AG09309 (cell line): ENCODE measurements at places on chromosomes 12 and 14.

DNA sequence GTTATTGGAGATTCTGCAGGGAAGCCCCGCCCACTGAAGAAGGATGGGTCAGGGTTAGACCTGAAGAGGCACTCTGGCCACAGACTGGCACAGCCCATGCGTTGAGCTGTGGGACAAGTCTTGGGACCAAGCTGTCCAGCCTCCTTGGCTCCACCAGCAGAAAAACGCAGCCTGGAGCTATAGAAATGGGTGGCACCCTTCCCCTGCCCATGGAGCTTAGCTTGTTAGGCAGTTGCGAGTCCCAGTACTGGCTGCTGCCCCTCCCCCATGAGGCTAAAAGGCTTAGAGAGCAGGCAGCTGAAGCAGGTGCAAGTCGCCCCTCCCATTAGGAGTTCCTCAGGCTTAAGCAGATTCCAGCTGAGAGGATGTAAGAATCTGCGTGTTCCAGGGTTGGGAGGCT is 1124.0 kb upstream of the TMEM132C start:
- no peak for DNase-seq

DNA sequence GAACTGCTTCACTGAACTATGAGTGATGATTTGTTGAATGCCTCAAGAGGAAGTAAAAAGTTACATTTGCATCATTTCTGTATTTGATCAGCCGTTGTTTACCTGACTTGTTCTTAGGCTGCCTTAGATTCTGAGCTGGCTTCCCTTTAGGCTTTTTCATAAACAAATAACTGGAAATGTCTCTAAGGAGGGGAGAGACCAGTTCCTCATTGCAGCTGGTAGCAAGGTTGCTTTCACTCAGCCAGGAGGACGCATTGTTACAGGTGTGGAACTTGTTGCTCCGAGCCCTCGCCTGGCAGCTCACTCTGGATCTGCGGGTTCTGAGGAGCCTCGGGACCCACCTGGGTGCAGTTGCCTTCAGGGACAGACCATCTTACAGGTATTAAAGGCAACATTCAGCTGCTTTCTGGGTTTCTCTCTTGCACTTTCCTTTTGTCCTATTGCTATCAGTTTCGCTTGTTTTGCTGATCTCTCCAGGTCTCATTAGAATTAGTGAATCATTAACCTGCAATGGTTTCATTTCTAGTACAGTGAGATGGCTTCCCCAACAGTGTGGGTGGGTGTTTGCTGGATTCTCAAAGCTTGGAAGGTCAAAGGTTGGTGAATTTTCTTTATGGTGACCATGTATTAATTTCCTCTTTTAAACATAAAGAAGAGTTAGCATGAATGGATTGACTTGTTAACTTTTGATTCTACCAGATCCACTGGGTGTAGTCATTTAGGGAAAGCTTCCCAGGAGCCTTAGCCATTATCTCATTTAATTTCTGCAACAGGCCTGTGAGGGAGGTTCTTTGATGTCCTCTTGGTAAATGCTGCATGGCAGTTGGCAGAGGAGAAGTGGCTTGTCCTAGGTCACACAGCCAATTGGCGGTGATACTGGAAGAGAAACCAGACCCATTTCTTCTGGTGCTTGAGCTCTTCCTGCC is at the start of gene PLEKHG7:
Gene PLEKHG7 (plus strand): TSS at position 236 of the 926 bp plus-strand sequence. CDS start 3,643 bp downstream, outside the sequence.
- no peak for DNase-seq

GRCh38 chr14:102421411-102422057 is 58.8 kb downstream of the TECPR2 start:
- DNase-seq: no peak

GRCh38 chr14:61108496-61109141 is 127.6 kb downstream of the SLC38A6 start:
- DNase-seq: no peak

GRCh38 chr12:97982684-97983083 is 520.1 kb downstream of the RMST start:
- DNase-seq: no peak

- DNase-seq: no peak
Measured at GRCh38 chr14:35932659-35933159, 106.6 kb downstream of the BRMS1L start.

DNA sequence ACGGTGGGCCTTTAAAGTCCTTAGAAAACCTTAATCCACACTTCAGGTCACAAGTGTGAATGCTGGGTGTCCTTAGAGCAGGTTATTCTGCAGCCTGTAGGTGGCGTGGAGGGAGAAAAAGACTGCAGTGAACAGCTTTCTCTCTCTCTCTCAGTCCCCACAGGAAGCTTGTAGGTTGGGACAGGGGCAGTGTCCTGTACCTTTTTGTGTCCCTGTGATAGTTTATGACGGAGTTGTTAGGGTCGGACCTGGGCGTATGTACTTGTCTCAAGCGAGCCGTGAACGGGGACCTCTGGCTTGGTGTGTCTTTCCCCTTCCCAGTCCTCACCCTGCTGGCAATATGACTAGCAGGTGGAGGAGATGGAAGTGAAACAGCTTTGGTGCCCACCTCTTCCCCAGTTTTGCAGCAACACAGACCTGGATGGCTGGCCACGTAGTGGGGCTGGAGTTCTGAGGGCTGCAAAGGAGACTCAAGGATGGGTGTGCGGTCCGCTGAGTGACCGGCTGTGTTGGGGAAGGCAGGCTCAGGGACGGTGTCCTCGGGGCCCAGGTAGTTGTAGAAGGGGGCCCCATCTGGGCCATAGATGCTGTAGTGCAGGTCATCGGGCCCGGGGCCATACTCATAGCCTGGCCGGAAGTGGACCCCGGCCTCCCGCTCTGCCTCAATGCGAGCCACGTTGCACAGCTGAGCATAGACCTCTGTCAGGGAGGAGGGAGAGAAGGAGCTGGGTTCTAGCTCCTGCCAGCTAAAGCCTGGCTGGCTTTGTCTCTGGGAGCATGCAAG is 8.9 kb downstream of the ISCA2 start:
- no peak for DNase-seq

DNA sequence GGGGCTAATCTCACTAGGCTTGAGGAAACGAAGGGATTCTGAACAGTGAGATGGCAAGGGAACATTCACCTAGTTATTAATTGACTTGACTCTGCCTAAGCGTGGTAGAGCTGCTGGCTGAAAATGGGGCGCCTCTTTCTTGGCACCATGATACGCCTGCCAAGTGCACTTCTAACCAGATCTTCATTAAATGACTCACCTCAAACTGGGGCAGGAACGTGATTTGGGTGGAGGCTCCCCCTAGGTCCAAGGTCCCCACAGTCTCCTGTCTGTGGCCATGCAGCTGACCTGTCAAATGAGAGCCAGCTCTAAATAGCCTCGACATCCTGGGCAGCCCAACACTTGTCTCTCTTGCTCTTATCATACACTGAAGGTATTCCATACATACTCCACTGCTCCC is 26.0 kb downstream of the COQ6 start:
- no peak for DNase-seq

DNA sequence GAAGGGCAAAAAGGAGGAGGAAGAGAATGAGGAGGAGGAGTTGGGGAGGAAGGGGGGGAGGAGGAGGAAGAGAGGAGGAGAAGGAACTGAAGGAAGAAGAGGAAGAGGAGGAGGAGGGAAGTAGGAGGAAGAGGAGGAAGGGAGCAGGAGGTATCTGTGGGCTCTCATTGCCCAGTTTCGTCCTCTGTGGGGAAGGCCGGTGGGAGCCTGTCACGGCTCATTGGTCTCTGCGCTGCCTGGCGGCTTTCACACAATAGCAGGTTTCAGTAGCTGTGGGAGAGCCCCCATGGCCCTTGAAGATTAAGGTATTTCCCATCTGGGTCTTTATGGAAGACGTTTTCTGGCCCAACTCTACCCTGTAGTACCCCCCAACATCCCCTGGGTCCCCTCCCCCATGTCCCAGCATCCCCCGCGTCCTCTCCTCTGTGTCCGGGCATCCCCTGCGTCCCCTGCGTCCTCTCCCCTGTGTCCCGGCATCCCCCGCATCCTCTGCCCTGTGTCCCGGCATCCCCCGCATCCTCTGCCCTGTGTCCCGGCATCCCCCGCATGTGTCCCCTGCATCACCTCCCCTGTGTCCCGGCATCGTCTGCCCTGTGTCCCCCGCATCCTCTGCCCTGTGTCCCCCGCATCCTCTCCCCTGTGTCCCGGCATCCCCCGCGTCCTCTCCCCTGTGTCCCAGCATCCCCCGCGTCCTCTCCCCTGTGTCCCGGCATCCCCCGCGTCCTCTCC is 278.2 kb upstream of the SFSWAP start:
- no peak for DNase-seq

- DNase-seq: no peak
Measured at GRCh38 chr12:50571786-50572185, 67.0 kb downstream of the DIP2B start.

DNA sequence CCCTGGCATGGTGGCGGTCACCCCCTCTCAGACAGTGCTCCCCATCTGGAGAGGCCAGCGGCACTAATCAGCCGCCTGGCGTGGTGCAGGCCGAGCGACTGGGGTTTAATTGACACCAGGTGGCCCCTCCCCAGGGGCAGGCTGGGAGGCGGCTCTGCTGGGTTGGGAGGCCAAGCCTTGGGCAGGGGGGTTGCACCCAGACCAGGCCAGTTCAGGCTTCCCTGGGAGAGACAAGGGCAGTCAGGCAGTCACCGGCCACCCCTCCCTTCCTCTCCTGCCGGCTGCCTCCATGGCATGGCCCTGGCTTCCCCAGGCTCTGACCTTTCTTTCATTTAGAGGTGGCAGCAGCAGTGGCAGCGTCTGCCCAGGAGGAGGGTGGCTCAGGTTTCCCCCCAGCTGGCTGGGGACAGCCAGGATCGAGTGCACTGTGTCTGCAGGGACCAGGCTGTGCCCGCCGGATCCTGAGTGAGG is 78.1 kb upstream of the NOS1 start:
- no peak for DNase-seq

DNA sequence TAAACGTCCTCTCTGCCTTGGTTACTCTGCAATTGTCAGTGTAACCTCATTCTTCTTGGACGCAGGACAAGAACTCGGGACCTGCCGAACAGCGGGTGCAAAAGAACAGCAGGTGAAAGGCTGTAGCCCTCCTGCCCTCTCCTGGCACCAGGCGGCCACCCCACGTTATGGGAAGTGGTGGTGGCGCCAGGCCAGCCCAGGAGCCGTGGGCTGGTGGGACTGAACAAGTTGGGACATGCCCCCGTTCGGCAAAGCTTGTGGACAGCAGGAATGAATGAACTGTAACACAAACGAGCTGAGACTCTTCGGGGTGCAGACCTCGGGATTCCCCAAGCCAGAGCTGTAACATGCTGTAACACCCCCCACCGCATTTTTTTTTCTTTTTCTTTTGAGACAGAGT is 6.6 kb upstream of the M6PR start:
- no peak for DNase-seq

DNA sequence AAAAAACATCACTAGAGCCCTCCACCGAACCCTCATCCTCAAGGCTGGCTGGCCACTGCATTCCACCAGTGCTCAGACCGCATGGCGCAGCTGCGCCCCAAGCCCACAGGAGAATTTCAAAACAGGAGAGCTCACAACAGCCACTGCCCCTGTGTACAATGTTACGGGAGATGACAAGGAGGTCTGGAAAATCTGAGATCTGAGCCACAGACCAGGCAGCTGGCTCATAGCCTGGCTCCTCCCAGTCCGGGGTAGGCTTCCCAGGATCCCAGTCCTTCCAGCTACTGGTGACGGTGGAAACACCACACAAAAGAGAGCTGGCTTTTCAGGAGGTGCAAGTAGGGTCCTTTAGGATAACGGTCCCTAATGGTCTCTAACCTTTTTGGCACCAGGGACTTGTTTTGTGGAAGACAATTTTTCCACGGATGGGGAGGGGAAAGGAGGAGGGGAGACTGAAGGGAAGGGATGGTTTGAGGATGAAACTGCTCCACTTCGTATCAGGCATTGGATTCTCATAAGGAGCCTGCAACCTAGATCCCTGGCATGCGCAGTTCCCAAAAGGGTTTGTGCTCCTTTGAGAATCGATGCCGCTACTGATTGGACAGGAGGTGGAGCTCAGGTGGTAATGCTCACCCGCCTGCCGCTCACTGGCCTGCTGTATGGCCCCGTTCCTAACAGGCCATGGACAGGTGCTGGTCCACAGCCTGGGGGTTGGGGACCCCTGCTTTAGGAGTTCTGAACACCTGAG is 23.0 kb upstream of the NRDE2 start:
- DNase-seq: no peak

DNA sequence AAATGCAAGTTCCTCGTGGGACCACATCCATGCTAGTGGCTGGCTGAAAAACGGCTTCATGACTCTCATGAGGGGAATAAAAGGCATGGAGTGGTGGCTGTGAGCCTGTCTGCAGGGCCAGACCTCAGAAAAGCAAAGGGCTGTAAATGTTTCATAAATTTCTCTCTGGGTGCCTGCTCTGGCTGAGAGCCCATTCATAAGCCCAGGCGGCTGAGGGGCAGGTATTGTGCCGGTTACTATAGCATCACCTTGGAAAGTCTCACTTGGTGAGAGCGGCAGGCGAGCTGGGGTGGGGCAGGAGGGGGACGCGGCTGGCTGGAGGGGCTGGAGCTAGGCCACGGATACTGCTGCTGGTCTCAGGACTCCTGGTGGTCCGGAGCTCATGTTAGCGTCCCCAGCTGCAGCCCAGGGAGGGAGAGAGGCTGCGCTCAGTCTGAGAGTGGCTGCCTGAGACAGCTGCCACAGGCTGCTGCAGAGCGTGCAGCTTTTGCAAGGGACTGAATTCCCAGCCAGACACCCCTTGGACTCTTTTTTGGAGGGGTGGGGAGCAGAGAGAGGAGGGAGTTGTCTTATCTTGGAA is at the start of gene SLC17A8:
Gene SLC17A8 (plus strand): TSS at position 431 of the 580 bp plus-strand sequence. CDS start 318 bp downstream, outside the sequence.
- no peak for DNase-seq

DNA sequence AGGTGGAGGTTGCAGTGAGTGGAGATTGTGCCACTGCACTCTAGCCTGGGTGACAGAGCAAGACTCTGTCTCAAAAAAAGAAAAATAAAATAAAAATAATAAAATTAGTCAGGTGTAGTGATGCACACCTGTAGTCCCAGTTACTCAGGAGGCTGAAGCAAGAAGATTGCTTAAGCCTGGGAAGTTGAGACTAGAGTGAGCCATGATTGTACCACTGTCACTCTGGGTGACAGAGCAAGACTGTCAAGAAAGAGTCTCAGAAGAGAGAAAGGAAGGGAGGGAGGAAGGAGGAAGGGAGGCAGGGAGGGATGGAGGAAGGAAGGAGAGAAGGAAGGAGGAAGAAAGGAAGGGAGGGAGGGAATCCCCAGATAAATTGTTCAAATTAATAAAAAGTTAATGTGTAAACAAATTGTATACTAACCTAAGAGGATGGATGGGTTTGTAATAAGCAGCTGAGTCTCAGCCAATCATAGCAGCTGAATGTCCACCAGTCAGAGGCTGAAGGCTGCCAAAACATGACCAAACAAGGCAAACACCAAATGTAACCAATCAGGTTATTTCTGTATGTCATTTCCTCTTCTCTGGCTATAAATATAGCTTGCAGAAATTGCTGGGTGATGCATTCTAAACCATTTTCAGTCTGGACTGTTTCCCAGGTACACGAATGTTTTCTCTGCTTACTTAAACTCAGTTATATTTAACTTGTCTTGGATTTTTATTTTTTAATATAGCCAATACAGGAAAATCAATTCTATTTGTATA is 6.1 kb upstream of the CDCA4 start:
- DNase-seq: no peak

- no peak for DNase-seq
Measured at GRCh38 chr14:92259613-92260357, 63.2 kb upstream of the SLC24A4 start.

DNA sequence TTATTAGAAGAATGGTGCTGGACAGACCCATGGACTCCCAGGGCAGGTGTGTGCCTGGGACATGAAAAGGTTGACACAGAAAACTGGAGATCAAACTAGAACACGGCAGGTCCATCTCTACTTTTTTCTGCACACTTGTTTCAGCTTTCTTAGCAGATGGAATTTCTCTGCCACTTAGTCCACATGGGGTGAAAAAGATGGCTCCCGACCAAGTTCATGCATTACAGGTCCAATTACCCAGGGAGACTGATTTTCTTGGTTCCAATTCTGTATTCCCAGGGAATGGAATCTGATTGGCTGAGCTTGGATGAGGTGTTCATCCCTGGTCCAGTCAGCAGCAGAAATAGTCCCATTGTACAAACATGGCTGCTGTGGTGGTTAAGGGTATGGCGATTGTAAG is 238.9 kb upstream of the SRRM4 start:
- DNase-seq: no peak
